Lung microvascular endothelial cell (primary cell): ENCODE measurements at places on chromosomes 4 and X. TPM values are rescaled to one million over a fixed set of nuclear protein-coding genes. Genes with fewer than 3 reads are reported as not detected.

- DNase-seq, result no peak
These were observed 28.8 kb upstream of the NSUN7 start for GRCh38 chr4:40720916-40721315.

GRCh38 chrX:11334165-11334564, 41.0 kb downstream of the AMELX start:
- no peak for DNase-seq

GRCh38 chrX:15601932-15602331, 1.2 kb upstream of the ACE2 start:
- no peak for DNase-seq

DNA sequence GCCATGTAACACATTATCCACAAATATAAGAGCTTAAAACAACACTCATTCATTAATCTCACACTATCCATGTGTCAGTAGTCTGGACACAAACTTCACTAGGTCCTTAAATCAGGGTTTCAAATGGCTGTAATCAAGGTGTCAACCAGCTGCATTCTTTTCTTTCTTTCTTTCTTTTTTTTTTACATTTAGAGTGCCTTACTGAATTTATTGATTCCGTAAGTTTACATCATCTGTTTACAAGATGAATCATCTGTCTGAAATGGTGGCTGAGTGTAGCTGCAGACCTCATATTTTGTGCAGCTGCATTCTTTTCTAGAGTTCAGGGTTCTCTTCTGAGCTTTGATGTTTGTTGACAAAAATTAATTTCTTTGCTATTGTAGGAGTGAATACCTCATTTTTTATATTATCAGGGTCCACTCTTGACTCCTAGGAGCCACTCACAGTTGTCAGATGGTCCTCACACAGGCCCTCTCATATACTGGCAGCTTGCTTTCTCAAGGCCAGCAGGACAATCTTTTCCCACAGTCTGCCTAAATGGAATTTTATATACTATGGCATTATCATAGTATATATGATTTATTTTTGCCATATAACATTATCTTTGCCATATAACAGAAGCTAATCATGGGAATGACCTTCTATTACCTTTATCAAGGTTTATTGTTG, 37.8 kb downstream of the SPOCK3 start:
- no peak for DNase-seq

DNA sequence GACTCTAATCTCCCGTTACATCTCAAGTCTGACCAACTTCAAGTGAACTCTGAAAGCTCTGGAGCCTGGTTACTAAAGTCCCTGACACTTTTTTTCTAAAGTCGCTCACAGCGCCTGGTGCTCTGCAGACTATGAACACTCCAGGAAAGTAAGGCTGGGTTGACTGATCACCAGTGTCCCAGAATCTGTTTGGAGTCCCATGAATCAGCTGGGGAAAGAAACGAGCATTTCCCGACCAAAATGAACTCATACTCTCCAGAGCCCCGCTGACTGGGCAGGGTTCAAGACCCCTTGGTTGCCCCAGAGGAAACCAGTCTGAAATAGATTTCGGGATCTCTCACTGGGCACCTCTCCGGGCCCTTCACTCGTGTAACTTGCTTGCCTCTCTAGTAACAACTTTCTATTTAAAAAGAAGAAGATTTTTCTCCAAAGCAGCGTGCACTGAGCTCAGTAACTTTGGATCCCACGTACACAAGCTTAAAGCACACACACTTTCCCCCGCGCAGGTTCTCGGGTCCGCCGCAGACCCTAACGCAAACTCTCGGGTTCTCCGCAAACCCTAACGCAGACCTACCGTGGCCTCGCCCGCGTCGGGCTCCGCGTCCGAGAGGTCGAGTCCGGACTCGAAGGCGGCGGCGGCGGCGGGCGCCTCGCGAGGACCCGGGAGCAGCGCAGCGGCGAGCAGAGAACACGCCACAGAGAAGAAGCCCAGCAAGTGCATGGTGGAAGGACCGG, 964 bp downstream of the VEGFC start:
- peak; percentile 76 for DNase-seq

DNA sequence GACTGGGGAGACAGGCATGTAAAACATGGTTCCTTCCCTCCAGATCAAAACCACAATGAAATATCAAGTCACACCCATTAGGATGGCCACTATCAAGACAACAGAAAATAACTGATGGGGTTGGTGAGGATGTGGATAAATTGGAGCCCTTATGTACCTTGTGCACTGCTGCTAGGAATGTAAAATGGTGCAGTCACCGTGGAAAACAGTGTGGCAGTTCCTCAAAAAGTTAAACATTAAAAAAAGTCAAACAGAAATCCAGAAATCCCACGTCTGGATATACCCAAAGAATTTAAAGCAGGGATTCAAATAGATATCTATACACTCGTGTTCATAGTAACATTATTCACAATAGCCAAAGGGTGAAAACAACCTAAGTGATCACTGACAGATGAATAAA, 35.2 kb upstream of the MSX1 start:
- DNase-seq, result no peak

- DNase-seq, result no peak
These were observed 64.3 kb upstream of the GABRE start for GRCh38 chrX:152038804-152039203.

GRCh38 chr4:17681281-17682221, 67.1 kb downstream of the MED28 start:
- DNase-seq, result no peak

GRCh38 chrX:17417372-17417771, 42.4 kb downstream of the NHS start:
- no peak for DNase-seq

GRCh38 chrX:25858273-25858880, 279.8 kb upstream of the MAGEB18 start:
- no peak for DNase-seq

DNA sequence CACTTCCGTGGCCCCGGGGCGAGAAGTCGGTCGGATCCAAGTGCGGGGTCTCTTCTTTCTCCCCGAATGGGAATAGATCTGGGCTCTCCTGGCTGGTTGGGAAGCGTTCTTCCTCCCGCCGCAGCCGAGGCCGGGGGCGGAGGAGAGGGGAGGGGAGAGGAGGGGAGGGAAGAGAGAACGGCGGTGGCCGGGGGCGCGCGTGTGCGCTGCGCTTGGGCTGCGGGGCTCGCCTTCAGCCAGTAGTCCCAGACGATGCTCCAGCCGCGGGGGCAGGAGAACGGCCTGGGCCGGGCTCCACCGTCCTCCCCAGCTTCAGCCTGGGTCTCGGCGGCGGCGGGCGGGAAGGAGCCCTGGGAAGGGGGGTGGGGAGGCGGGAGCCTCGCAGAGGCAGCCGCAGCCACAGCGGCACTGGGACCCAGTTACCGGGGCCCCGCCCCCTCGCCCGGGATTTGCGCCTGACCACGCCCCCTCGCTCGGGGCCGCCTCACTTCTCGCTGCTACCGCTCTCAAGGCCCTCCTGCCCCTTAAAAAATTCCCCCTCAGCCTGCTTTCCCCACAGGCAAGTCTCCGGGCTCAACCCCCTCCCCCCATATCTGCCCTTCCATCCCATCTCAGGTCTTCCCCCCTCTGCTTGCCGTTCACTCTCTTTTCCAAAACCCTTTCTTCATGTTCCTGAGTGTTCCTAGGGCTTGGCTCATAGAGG, at the start of gene FGD1:
Gene FGD1 (minus strand): TSS at position 421 of the 703 bp plus-strand sequence. CDS start 802 bp downstream, outside the sequence.
- DNase-seq, result peak; percentile 43

DNA sequence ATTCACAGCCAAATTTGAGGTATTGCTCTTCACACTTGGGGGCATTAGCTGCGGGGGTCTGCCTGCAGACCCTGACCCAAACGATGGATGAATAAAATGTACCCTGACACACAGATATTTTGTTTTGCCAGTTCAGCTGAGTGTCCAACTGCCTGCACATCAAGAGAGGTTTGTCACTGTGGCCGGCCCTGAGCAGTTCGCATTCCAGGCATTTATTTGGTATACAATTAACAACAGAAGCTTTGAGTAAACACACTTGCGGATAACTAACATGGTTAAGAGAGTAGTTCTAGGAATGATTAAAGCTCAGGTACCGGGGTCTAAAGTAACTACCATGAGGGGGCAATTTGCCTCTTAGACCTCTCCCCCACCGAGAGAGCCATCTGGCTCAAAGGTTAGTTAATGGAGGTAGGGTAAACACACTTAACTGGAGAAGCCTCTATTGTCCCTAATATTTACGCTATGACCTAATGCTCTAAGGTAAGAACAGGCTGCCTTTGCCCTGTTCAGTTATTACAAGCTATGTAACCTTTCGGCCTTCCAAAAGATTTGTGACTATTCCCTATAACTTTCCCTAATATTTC, 162.0 kb downstream of the SNCA start:
- DNase-seq, result no peak

GRCh38 chr4:116055857-116056827, 942.7 kb upstream of the NDST4 start:
- DNase-seq, result peak; percentile 3

DNA sequence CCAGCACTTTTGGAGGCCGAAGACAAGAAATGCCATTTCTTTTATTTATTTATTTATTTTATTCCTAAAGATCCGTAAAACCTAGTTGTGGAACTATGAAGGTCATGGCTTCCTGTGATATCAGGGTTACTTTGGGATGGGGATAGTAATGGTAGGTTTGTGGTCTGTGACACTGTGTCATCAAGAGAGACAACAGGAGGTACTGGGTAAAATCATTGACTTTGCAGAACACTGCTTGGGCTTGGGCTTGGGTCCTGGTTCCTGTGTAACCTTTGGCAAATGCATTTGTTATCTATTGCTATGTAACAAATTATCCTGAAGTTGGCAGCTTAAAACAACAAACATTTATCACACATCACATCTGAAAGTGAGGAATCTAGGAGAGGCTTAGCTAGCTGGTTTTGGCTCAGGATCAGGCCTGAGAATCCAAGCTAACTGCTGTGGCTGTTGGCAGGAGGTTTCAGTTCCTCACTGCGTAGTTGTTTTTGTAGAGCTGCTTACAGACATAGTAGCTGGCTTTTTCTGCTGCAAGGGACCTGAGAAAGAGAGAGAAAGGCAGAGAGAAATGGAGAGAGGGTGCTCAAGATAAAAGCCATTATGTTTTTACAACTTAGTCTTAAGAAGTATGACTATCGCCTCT, 576.4 kb upstream of the SLIT2 start:
- DNase-seq, result no peak

GRCh38 chr4:124179506-124180186, 532.9 kb downstream of the ANKRD50 start:
- DNase-seq, result no peak

- peak; percentile 74 for DNase-seq
These were observed at the start of gene KDR for GRCh38 chr4:55125087-55125721. TSS of gene KDR (minus strand) at chr4:55125595. CDS start at chr4:55125293, 302 bp downstream.

DNA sequence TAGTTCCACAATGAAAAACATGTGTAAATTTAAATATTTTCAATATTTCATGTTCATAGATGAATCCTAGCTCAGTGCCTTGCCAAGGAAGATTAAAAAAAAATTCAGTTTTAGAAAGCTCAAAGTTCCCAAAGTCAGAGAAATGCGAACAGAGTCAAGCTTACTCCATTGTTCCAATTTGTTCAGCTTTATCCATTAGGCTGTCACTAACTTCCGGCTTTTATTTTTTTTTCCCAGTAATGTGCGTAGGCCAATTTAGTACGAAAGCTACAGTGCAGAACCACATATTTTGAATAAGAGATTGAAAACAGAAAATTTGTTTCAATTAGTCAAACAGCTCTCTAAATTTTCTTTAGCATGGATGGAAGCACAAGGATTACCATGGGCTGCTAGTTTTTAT, 23.1 kb upstream of the KLHL2 start:
- DNase-seq, result peak; percentile 54

DNA sequence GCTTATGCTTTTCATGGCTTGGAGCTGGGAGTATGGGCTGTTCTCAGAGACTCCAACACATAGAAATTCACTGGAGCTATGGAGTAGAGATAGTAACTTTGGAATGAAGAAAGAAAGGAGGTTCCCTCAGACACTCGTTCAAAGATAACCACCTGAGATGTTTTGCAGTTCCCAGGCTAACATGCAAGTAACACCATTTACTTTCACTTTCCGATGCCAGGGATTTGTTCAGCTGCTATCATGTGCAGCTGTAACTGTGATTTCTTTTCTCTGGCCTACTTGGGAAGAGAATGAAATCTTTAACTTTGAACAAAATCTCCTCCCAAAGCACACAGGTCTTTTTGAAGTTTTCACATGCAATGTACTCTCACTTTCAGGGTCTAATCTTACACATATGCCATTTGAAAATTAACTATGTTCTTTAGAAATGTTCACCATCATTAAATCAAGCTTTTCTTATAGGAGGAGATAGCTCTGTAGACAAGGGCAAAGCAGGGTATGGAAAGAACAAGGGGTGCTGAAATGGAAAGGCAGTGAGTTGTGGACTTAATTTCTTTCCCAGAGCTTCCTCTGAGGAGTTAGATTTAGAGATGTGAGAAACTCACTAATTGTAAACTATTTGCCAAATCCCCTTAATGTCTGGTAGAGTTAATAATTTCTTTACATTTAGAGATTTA, 514.3 kb downstream of the PDHA2 start:
- DNase-seq, result no peak

GRCh38 chrX:43743100-43743822, 87.2 kb downstream of the MAOA start:
- no peak for DNase-seq

DNA sequence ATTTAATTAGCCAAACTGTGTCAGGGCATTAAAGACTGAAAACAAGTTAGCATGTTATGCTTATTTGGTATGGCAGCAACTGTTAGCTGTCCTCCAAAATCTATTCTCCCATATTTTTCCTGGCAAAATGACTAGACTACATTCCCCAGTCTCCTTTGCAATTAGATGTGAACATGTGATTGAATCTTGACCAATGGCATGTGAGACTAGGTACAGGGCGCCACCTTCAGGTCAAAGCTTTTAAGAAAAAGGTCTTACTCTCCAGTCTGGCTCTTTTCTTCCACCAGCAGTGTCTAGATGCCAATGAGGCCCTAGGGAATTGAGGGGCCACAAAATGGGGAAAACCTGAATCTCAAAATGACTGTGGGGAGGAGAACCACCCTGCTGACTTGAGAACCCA, 408.2 kb downstream of the SMARCA1 start:
- DNase-seq, result peak; percentile 19

DNA sequence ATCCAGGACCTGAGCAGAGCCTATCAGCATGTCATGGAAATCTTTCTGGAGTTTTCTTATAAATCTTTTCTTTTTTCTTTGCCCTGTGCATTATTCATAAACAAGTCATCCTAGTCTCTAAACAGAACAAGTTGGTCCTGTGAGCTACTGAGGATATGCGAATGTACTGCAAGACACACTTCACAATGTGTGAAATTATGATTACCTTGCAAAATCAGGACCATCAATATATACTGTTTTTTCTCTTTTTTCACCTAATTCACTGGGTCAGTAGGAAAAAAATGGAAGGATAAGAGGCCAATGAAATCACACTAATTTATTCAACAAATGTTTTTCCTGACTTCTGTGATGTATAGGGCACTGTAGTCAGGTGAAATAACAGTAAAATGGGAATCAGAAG, 14.4 kb upstream of the SORBS2 start:
- no peak for DNase-seq

TMPRSS11D gene
- total RNA-seq, result under 0.01 TPM in 2 replicates

BMX gene
- 81.9 and 208 TPM in 2 replicates for total RNA-seq

CTAG2 gene
- total RNA-seq, result not detected in 2 replicates

CXCL5 gene
- total RNA-seq, result under 0.01 and 0.22 TPM in 2 replicates

SRPX gene
- 99.4 and 108 TPM in 2 replicates for total RNA-seq

MOB1B gene
- 7.6 and 9.5 TPM in 2 replicates for total RNA-seq

LGI2 gene
- not detected in 2 replicates for total RNA-seq

GPR34 gene
- total RNA-seq, result not detected in 2 replicates

PRDM8 gene
- total RNA-seq, result 0.87 and 1.2 TPM in 2 replicates

RIBC1 gene
- total RNA-seq, result under 0.01 TPM in 1 of 2 replicates, not detected in the other

CENPVL1 gene
- not detected in 2 replicates for total RNA-seq

SORBS2 gene
- 94.8 and 143 TPM in 2 replicates for total RNA-seq

ASB5 gene
- total RNA-seq, result not detected in 2 replicates

TAF7L gene
- under 0.01 TPM in 1 of 2 replicates, not detected in the other for total RNA-seq
